ENCODE measurements at places on chromosomes 2 and 18.

DNA sequence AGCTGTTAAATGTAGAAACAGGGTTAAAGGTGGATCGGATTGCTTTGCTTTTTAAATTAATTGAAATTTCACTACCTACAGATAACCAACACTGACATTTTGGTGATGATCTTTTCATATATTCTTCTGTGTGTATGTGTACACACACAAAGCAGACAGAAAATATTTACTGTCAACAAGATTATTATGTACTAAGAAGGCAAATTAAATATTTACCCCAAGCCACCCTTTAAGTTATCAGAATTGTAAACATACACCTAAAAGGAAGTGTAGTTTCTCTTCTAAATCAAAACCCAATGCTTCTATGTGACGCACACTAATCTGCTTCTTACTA is 98.7 kb downstream of the GAREM1 start:
- DNase-seq = no peak

DNA sequence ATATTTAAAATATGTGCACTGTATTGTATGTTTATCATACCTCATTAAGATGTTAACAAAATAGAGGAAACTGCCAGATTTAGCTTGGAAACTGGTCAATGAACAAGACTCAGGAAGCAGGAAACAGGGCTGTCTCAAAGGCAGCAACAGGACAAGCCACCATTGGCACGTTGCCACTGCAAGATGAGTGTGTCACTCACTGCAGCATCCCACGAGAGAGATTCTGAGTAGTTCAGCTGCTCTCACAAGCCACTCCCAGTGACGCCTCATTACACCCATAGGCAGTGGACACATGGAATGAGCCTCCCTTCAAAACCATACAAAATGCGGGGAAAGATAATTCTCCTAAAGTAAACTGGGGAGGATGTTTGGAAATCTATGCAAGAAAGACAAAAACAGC is 181.9 kb upstream of the DLGAP1 start:
- no peak for DNase-seq

GRCh38 chr2:29940706-29941105 is 19.3 kb upstream of the ALK start:
- no peak for DNase-seq

DNA sequence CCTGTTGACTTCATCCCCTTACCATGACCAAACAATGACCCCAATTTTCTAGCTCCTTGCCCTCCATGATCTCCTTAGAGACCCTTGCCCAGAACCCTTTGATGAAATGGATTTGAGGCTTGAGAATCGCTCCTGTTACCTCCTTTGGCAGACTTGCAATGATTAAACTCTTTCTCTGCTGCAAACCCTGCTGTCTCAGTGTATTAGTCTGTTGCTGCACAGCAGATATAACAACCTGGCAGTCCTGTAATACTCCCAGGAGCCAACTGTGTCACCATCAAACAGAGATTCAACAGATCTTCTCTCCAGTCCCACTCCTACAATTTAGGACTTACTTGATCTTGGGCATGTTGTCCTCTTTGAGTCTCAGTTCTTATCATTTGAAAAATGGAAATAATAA is 242.9 kb downstream of the HRH4 start:
- no peak for DNase-seq

GRCh38 chr2:5696945-5697521 is 4.8 kb downstream of the SOX11 start:
- DNase-seq = no peak

- DNase-seq = no peak
Measured at GRCh38 chr2:159875083-159875482, 77.1 kb upstream of the CD302 start.

DNA sequence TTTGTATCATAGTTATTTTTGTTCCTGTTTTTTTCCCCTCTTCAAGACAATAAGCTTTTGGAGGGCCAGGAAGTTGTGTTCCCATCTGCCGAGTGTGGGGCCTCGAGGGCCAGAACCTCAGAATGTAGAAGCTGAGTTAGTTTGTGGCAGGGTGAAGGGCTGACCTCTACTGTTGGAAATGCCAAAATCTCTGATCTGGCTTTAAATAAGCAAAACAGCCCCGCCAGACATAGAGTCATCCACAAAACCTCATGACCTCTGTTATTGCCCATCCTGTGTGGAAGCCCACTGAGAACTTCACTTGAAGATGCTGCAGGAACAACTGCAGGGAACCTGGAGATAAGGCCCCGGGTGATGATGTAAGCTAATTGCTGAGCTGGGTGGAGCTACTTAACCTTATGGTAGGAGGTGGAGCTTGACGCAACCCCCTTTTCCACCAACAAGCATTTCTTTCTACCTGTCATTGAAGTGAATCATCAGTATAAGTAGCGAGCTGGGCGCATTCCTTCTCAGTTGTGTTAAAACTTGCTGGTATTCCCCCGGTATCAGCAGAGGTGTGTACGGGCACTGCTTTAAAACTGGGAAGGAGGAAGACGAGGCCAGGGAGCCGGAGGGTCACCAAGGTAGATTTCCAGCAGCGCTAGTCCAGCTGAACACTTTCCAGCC is 177.2 kb downstream of the NEDD4L start:
- DNase-seq = no peak

- DNase-seq = no peak
Measured at GRCh38 chr2:68727683-68728375, 6.8 kb upstream of the ARHGAP25 start.

- DNase-seq = no peak
Measured at GRCh38 chr2:125874564-125874963, 781.4 kb upstream of the GYPC start.

DNA sequence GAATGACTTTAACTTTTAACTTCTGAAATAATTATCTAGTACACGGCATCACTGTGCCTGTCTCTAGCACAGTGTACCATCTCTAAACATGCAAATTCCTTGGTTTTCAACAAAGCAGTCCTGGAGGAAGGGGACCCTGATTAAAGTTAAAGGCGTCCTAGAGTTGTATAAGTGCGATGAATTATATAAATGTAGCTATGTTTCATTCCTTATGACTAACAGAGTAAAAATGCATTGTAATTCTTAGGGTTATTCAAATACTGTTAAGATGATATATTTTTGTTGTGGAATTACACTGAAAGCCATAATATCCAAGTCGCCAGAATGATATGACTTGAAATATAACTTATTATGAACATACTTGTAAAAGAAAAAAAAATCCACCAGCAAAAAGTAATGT is 544.9 kb upstream of the LINC00305 start:
- no peak for DNase-seq

DNA sequence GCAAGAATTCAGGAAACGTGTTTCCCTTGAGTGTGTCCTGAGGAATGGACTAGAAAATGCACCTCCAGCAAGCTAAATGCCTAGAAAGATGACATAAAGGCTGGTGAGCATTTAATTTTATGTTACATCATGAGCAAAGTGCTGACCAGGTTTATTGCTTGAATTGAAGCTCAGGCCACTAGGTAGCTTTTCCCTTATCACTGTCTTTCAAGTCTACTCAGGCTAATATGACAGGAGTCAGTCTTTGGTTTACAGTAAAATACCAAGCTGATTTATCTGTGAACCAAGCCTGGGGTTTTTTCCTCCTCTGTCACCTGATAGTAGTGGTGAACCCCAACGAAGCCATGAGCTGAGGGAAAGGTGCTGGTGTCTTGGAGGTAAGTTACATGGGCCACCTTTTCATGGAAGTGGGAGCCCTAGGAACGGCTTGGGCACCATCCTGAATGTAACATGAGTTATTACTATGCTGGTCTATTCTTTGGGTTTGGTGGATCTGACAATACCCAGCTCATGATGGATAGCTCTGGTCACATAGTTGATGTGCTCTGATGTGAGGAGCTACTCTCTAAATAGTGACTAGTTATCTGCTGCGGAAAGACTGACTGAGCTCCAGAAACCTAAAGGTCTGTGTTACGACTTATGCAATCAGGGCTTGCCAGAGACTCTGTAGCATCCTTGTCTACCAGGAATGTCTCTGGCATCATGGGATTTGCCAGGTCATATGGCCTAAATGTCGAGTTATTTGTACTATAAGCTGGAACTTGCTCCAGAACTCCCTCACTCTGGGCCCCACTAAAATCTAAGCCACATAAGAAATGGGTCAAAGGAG is 39.8 kb downstream of the NUP35 start:
- no peak for DNase-seq

GRCh38 chr18:9104244-9104901 is 1.9 kb downstream of the NDUFV2 start:
- no peak for DNase-seq

DNA sequence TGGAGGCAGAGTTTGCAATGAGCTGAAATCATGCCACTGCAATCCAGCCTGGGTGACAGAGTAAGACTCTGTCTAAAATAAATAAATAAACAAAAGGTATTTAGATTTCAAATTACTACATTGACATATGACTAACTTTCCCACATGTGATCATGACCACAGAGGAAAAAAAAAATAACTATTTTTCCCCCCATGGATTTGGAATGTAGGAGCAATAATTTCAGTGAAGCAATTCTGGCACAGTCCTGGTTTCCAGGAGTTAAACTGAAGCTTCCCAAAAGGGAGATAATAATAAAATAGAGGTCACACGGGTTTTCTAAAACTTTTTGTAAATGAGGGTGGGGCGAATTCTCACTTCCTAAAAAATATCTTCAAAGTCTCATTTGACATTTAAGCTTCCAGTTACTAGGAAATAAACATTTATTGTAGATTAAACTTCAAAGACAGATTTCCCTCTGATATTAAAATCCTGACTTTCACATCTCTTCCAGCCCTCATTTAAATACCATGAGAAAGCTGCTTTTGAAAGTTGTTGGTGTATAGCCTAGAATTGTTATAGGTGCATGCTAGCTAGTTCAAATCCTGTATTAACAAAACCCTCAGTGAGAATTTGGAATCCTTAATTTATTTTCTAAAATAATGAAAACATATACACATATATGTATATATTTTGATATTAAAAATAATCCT is 20.7 kb downstream of the SLC19A3 start:
- DNase-seq = no peak

DNA sequence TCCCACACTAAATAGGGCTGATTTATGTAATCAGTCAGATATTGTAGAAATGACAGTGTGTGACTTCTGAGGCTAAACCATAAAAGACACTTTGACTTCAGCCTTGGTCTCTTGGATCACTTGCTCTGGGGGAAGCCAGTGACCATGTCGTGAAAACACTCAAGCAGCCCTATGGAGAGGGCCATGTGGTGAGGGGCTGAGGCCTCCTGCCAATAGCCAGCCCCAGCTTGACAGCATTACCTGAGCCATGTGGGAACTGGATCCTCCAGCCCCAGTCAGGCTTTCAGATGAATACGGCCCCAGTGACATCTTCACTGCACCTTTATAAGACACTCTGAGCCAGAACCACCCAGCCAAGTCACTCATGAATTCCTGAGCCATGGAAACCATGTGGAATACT is 20.8 kb downstream of the TNS1 start:
- no peak for DNase-seq

- DNase-seq = no peak
Measured at GRCh38 chr2:66490588-66491001, 55.7 kb downstream of the MEIS1 start.

- DNase-seq = no peak
Measured at GRCh38 chr2:216696321-216696720, 972 bp upstream of the IGFBP5 start.

DNA sequence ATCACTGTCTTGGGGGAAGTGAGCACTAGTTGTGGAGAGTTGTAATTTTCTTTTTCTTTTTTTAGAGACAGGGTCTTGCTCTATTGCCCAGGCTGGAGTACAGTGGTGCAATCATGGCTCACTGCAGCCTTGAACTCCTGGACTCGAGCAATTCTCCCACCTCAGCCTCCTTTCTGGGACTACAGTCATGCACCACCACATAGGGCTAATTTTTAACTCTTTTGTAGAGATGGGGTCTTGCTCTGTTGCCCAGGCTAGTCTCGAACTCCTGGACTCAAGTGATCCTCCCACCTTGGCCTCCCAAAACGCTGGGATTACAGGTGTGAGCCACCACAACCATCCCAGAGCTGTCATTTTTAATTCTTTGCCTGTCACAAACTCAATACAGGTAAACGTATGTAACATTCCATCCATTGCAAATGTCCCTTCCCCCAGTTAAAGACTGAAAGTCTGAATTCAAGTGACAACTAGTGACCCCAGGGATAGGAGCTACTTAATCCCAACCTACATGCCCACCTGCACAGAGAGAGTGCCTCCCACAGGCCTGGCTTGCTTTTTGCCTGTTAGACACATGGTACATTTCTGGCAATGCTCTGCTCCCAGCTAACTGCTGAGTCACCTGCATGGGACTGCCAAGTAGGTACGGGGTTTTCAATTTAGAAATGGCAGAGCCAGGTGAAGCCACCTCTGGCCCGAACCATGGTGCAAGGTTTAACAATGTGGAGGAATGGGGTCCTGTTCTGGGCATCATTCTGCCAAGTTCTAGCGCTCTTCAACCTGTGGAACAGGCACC is 60.6 kb downstream of the CYB5A start:
- DNase-seq = no peak

DNA sequence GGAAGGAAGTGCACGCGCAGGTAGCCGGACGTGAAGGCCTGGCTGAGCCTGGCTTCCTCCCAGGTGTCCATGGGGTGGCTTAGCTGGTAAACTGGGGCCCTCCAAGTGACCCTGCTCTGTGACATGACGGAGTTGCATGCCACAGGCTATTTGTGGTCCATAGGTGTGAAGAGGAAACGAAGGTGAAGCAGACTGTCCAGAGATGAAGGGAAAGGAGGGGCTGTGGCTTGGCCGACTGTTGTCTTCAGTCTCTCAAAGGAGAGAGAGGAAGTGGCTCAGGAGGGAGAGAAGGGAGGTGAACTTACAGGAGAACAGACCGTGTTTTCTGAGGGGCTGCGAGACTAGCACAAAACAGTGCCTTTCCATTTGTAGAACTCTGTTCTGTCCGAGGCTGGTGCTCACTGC is 19.3 kb downstream of the INPP5D start:
- peak; percentile 46 for DNase-seq

DNA sequence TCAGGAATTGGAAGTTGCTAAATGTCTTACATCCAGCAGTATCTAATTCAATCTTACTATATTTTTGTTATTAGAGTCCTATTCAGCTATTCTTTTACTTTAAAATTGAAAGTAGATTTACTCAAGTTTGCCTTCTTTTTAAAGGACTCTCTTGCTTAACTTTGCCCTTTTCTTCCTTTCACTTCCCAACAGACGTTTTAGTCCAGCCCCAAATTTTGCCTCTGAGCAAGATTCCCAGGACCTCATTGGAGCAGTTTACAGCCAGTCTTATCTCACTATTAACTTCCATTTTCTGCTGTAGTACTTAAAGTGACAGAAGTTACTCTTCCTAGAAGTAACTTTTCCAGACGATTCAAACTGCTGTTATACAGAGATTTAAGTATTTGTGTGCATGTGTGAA is 1.7 kb upstream of the PRKD3 start:
- no peak for DNase-seq

All from HL-60 (cell line).